Karpas-422 (cell line): ENCODE measurements at places on chromosomes 3 and 15.

GRCh38 chr3:134326760-134327593 lies 47.3 kb downstream of the AMOTL2 start:
- no peak for DNase-seq

DNA sequence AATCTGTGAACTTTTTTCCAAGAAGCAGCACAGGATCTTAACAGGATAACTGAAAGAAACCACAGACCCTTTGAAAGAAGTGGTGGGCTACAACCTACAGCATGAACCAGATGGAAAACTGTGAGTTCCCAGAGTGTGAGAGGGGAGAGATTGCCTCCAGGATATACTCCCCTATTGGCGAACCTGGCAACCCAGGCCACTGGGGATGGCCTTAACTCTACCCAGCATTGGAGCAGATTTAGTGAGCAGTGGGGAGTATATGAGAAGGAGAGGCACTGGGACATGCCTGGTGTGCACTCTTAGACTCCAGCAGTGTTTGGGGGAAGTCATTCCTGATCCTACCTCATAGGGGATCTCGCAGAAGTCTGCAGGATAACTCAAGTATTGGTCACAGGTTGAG lies 201.0 kb upstream of the TP63 start:
- no peak for DNase-seq

DNA sequence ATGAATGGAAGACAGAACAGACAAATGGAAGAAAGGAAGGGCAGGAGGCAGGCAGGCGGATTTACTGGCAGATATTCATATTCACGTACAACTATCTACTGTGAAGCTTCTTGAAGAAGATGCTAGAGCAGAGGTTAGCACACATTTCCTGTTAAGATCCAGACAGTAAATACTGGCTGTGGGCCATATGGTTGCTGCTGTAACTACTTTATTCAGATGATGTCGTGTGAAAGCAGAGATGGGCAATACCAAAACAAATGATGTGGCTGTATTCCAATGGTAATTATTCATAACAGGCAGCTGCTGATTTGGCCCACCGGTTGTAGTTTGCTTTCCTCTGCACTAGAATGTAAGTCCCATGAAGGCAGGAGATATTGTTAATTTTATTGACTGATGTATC lies 115.7 kb upstream of the PRTG start:
- no peak for DNase-seq

- DNase-seq, result no peak
Observed at GRCh38 chr15:87575896-87576473, 680.6 kb downstream of the NTRK3 start.

DNA sequence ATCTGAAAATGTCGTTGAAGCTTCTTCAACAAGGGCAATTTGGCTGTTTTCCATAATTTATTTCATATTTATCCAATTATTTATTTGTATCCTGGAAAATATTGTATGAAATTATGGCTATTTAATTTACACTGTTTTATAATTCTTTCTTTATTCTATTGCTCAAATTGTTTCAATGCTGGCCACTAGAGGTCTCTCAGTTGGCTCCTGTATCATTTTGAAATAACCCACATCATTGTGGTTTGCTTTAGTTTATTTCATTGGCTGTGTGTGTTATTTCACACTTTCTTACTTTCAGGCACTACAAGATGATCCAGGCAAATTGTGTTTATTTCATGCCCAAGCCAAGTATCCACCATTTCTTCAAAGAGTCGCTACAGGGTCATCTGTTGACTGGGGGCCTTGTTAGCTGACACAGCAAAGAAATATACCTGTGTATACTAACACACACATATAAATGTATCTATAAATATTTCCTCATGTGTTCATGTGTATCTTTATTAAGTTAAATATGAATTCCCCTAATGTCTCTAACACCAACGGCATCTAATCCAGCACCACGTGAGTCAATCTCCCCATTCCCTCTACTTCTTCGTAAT lies 86.2 kb downstream of the NPAP1 start:
- DNase-seq, result peak; percentile 50

GRCh38 chr3:64773137-64773536 lies 85.3 kb upstream of the ADAMTS9 start:
- DNase-seq, result no peak

- no peak for DNase-seq
Observed at GRCh38 chr3:172379372-172379771, 68.9 kb downstream of the GHSR start.
